ENCODE measurements at places on chromosomes 16 and 17.

DNA sequence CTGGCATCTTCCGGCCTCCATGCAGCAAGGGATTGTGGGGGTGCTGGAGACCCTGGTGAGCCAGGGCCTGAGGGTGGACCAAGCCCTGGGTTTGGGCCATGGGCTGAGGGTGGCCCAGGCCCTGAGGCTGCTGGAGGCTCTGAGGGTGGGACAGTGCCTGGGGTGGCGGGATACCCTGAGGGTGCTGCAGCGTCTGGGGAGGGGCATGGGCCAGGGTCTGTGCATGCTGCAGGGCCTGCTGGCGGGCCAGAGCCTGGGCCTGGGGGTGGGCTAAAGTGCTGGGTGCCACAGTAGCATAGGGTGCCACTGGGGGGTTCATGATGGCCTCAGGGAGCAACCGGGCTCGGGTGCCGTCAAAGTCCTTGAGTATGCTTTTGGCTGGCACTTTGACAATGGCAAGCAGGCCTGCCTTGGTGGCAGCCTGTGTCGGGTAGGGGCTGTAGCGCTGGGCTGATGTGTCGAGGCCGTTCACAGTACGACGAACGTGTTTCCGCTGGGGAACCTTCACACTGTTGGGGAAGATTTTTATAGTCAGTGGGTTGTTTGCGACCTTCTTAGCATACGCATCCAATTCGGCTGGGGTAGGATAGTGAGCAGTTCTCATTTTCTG, 15.6 kb downstream of the TRAF4 start:
- DNase-seq, result no peak

- DNase-seq, result no peak
Measured at GRCh38 chr17:40479754-40480480, 21.5 kb downstream of the TNS4 start.

GRCh38 chr17:42895185-42895555, 5.4 kb upstream of the G6PC1 start:
- DNase-seq, result no peak

DNA sequence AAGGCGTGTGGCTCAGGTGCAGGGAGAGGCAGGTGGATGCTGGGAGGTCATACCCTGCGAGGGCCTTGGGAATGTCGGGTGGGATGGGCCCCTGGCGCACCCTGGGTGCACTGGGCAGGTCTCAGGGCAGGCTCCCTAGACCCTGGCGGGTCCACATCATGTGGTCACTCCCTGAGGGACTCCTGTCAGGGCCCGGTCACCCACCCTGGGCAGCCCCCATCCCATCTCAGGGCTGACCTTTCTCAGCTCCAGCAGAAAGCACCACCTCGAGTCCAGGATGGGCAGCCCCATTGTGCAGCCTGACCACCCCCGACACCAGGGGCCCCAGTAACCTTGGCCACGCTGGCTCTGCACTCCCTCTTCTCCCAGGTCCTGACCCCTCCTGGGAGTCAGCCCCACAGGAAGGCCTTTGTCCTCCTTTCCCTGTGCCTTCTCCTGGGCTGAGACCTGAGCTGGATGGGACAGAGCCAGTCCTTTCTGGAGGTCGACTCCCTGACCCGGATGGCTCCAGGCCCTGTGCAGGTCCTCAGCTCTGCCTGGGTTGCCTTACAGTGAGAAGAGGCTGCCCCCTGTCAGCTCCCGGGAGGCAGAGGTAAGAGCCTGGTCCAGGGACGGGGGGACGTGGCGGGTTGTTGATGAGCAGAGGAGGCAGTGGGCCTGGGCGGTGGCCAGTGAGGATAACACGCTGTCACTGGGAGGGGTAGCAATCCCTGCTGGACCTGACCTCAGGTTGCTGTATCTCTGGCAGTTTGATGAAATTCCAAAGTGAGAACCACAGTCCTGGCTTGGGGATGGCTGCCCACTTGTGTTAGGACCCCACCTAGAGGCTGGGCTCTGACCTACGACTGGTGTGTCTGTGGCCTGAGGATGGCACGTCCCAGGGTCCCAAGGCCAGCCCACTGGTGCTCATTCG, 77.9 kb downstream of the GOSR1 start:
- no peak for DNase-seq

GRCh38 chr17:76720211-76720610, 6.2 kb downstream of the JMJD6 start:
- DNase-seq, result no peak

- no peak for DNase-seq
Measured at GRCh38 chr17:45368651-45369050, 51.8 kb upstream of the MAP3K14 start.

- DNase-seq, result no peak
Measured at GRCh38 chr17:16298140-16298662, 55.1 kb downstream of the CENPV start.

DNA sequence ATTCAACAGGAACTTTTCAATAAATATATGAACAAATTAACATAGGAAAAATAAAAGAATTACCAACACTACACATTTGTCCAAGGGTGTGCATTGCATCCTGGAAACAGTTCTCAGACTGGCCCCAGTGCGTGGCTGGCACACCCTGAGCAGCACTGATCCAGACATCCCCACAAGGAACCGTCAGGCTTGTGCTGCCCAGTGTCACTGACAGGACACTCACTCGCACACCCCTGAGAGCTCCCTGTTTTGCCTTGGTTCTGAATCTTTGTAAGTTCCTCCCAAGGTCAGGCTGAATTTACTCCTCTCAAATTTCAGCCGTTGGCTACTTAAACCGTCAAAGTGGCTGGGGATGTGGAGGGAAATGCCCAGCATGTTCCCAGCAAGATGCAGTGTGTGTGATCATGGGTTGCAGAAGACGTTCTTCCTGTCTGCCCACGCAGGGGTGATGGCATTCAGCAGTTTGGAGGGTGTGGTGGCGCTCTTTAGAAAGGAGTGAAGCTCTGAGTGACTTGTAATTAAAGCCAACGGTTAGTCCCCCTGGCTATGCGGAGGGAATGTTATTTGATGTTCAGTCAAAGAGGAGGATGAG, 1.7 kb downstream of the MT2A start:
- DNase-seq, result peak; percentile 58

DNA sequence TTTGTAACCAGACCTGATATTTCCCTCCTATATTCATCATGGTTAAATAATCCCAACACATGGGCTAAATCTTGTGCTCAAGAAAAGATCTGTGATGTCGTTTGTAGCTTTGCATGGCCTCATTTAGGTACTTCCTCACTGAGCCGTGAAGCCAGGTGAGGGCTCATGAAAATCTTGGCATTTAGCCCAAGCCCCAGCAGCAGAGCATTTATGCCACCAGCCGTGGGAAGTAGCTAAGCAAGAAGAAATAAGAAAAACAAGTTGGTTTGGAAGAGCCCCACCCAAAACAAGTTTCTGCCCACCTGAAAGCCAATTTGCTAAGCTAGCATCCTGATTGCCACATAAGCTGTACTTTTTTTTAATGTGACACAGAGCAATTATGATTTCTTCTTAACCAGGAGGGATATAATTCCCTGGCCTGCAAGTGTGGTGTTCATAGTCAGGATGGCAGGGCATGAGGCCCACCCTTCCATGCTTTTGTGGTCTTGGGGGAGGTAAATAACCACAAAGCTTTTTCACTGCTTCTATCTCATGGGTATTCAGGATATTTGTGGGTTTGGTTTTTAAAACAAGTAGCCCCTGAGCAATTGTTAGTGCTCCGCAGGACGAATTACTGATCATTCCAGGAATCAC, 10.5 kb downstream of the TMIGD1 start:
- no peak for DNase-seq

DNA sequence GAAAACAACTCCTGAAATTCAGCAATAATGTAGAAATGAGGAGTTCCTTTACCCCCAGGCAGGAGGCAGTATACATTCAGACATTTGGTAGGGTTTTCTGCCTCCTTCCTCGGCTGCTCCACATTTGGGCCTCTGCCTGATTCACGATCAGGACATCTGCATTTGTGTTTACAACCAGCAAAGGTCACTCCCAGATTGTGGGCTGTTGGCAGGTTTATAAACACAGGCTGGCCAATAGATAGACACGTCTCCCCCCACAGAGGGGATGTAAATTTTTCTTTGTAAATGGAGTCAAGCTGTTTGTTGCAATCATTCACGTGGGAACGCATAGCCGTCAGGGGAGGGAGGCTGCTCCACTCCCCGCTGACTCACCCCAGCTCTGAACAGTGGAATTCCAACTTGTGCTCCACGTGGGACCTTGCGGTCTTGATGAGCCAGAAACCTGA, 252.1 kb upstream of the N4BP1 start:
- no peak for DNase-seq

GRCh38 chr17:9406046-9406606, 169.5 kb downstream of the STX8 start:
- no peak for DNase-seq

GRCh38 chr16:89921702-89922476, 1.3 kb upstream of the TUBB3 start:
- DNase-seq, result no peak

- no peak for DNase-seq
Measured at GRCh38 chr16:25771812-25772568, 80.2 kb downstream of the HS3ST4 start.

DNA sequence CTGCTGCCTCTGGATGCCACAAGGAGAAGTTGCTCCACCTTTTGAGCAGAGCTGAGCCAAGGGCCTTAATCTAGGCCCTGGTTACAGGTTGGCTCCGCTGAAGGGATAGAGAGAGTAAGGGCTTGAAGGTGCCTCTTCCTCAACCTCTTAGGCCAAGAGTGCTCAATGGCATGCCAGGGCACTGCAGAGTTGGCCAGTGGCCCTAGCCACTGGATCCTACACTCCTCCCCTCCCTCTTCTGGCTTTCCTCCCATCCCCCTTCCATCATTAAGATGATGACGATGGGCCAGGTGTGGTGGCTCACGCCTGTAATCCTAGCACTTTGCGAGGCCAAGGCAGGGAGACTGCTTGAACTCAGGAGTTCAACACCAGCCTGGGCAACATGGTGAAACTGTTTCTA, 50.5 kb downstream of the MYO18A start:
- DNase-seq, result no peak

GRCh38 chr17:20611309-20611708, 31.8 kb downstream of the CDRT15L2 start:
- no peak for DNase-seq

- no peak for DNase-seq
Measured at GRCh38 chr16:67935101-67935401, 1.6 kb downstream of the PSMB10 start.

GRCh38 chr16:17557949-17558348, 87.2 kb upstream of the XYLT1 start:
- no peak for DNase-seq

DNA sequence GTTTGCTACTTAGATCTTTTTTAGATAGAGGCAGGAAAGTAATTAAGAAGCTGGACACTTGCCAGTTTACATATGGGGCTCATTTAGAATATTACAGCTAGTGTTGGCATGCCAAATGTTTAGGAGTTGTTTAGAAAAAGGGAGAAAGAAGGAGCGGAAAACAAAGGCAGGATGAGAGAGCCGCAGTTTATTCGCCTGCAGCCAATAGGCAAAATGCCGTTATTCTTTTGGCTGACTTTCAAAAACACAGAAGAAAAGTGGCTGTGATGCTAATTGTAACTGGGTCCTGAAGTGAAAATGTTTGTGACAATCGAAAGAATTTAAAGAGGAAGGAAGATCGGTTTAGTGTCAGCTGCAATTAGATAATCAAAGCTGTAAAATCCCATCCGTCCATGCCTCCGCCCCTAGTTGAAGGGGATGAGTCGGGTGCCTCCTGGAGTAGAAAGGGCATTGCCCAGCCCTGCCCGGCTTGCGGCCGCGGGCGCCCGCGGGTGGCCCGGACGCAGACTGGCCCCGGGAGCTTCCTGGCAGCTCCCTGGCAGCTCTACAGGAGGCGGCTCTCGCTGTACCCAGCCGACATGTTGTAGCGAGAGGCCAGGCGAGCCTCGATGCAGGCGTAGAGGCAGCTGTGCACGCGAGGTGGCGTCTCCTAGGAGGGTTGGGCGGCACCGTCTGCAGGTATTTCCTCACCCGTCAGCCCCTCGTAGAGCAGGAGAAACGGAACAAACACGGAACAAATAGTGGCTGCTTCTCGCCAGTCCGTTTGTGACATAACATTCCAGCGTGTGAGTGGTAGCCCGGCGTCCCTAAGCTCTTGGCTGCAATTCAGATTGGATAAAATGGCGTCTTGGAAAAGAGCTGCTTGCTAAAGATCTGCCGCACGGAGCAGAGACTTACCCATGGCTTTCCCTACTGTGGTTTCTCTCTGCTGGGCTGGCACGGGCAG, 82.2 kb downstream of the TNRC6C start:
- no peak for DNase-seq

DNA sequence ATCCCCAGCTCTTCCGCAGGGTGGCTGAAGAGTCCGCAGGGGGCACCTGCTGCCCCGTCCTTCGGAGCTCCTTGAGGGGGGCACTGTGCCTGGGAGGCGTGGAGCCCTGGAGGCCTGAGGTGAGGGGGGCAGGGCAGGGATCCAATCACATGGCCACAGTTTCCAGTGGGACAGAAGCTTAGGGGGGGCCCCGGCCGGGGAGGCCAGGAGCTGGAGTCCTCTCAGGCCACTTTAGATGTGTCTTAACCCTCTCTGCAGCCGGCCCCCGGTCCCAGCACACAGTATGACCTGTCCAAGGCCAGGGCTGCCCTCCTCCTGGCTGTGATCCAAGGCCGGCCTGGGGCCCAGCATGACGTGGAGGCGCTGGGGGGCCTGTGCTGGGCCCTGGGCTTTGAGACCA, 10.8 kb downstream of the ZNF213 start:
- DNase-seq, result no peak

- no peak for DNase-seq
Measured at GRCh38 chr17:60169921-60170817, 20.4 kb downstream of the CA4 start.

- DNase-seq, result no peak
Measured at GRCh38 chr16:23876256-23876896, 40.6 kb downstream of the PRKCB start.

DNA sequence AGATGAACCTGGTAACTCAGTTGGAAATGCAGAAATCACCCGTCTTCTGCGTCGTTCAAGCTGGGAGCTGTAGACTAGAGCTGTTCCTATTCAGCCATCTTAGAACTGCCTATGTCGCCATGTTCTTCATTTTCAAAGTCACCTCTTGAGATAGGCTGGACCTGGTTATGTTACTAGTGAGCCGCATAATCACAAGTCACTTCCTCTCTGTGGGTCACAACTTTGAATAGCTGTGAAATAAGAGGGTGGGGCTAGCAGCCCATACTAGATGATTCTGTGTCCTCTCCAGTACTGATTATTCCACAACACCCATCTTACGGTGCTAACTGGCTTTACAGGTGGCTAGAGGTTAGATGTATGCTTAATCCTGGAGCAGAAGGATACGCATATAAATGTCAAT, 74.2 kb downstream of the VPS53 start:
- DNase-seq, result no peak

- no peak for DNase-seq
Measured at GRCh38 chr17:82445542-82445941, 5.0 kb downstream of the CYBC1 start.

- DNase-seq, result no peak
Measured at GRCh38 chr17:70945386-70945785, 776.1 kb downstream of the KCNJ2 start.

Measured in stimulated activated CD8-positive, alpha-beta memory T cell treated with anti-CD3 and anti-CD28 coated beads, Interleukin-4, amount 100 ng/mL, for 24 hours (primary cell).